GM12865 (cell line): ENCODE measurements at places on chromosomes 16 and 17.
A peak's percentile ranks its signal among the peaks of the same experiment; 100 is the strongest.

DNA sequence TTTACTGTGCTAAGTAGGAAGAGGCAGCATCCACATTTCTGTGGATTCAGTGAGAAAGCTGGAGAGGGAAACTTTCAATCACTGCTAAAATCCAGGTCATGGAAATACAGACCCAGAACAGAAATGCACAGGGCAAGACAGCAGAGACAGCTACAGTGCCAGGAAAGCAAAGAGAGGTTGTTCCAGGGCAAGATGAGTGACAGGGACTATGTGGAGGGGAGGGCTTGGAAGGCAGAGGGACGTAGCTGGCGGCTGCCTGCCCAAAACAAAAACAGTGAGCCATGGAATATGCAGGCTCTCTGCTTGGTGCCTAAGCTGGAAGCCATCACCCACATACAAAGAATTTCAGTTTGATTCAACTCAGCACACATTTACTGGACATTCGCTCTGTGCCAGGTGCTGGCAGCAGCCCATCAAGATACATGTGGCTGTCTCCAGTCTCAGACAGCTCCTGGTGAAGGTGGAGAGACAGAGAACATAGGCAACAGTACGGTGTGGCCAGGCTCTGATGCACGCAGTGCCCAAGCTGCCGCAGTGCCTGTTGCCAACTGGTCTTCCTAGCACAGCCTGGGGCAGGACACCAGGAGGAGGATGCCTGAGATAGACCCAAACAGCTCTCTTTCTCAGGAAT is 88.7 kb downstream of the AIPL1 start:
- DNase-seq, result no peak

DNA sequence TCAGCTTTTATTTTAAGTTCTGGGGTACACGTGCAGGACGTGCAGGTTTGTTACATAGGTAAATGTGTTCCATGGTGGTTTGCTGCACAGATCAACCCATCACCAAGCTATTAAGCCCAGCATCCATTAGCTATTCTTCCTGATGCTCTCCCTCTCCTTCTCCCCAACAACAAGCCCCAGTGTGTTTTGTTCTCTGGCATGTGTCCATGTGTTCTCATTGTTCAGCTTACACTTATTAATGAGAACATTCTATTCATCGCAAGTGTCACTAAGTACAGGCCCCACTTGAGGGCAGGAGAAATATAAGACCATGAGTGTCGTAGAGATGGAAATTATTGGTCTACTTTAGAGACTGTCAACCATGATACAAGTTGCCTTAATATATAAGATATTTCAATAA is 615.1 kb downstream of the CDH8 start:
- DNase-seq, result no peak

- DNase-seq, result no peak
These were observed 440.4 kb downstream of the SOX9 start for GRCh38 chr17:72561266-72561665.

- no peak for DNase-seq
These were observed 33.2 kb upstream of the STH start for GRCh38 chr17:45965812-45966211.

DNA sequence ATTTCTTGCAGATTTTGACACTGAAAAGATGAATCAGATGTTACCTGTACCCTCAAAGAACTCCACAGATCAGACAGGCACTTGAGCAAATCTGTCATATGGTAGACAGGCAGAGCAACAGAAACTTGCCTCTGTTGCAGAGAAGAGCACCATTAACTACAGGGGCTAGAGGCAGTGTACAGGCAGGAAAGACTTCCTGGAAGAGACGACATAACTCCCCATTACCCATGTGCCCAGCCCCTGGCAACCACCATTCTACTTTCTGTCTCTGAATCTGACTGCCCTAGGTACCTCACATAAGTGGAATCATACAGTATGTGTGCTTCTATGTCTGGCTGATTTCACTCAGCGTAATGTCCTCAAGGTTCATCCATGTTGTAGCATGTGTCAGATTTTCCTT is 15.5 kb downstream of the GFOD2 start:
- no peak for DNase-seq

- DNase-seq, result no peak
These were observed 29.7 kb downstream of the CMC2 start for GRCh38 chr16:80976946-80977345.

GRCh38 chr17:14042411-14042810 is 26.9 kb upstream of the COX10 start:
- DNase-seq, result peak; percentile 40

- peak; percentile 95 for DNase-seq
These were observed 33.5 kb downstream of the GNA13 start for GRCh38 chr17:65022751-65023700.

DNA sequence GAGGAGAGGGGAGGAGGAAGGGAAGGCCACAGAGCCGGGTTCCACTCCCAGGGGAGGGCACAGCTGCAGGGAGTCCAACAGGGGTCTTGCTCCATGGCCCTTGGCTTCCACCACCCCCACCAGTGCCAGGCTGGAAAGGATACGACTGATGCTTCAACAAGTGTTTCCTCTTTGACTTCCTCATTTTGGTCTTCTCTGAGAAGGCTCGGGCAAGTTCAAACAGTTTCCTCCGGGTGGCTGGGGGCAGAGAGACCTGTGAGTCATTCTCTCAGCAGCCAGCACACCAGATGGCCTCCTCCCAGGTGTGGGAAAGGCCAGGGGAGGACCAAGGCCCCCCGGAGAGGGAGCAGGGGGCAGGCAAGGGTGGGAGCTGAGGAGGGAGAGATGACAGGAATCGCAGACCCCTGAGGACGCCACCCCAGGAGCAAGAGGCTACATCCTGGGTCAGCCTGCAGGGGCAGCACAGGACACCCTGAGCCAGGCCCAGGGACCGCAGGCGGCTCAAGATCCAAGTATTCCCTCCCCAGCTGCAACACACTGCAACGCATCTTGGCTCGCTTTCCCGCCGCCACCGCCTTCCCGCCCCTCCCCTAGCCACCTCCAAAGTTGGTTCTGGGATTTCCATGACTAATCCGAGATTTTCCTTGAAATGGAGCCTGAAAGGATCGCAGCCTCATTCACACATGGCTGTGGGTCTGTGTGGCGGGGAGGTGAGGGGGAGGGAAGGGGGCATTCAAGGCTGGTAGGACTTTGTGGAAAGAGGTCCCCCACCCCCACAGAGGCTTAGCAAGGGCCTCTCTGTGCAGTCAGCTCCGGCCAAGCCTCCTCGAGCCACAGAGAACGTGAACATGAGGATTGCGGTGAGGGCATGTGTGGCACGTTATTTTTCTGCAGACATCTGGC is 18.4 kb upstream of the MRPS23 start:
- DNase-seq, result peak; percentile 83

GRCh38 chr17:72711521-72712310 is 380.8 kb downstream of the SLC39A11 start:
- DNase-seq, result no peak

DNA sequence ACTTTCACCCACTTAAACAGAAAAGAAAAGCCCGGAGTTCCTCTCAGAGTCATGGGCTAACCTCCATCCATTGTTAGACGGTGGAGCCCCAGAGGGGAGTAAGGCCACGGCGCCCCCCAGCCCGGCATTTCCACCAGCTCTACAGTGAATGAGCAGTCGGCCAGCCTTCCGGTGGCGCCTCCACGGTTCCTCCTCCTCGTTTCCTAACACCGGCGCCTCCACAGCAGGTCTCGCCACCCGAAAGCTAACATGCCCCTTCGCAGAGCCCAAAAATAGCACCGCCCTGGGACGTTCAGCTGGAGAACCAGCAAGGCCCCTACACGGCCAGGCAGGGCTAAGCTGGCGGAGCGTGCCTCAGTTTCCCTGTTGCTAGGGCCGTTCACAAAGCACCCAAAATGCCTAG is 858 bp downstream of the MMD start:
- DNase-seq, result peak; percentile 55

- no peak for DNase-seq
These were observed 17.6 kb upstream of the CDH13 start for GRCh38 chr16:82609140-82609539.

DNA sequence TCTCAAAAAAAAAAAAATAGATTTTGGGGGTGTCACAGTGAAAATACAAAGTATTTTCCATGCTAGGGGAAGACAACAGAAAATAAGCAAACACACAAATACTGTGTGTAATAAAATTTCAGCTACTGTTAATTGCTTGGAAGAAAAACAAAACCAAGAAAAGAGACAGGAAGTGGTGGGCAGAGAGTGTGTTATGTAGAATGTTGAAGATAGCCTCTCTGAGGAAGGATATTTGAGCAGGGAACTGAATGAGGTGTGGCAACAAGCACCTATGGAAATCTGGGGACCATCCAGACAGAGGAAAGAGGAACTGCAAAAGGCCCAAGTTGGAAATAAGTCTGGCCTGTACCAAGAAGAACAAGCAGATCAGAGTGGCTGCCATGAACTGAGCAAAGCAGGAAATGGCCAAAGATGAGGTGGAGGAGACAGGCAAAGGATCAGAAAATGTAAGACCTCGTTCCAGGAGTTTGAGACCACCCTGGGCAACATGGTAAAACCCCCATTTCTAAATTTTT is 7.8 kb upstream of the USP31 start:
- DNase-seq, result no peak
